ENCODE measurements at places on chromosomes 3 and 15. TPM values are rescaled to one million over a fixed set of nuclear protein-coding genes. Genes with fewer than 3 reads are reported as not detected.

ANKRD63 gene
- total RNA-seq: 0.46 TPM

C3orf22 gene
- total RNA-seq: not detected

FANCD2OS gene
- total RNA-seq: not detected

ARPP21 gene
- 0.08 TPM for total RNA-seq

CIB1 gene
- 211 TPM for total RNA-seq

CCDC9B gene
- 19.3 TPM for total RNA-seq

RUBCN gene
- 9.0 TPM for total RNA-seq

BSN gene
- 0.14 TPM for total RNA-seq

GHSR gene
- total RNA-seq: not detected

DHFR2 gene
- total RNA-seq: 4.2 TPM

NAA80 gene
- 6.9 TPM for total RNA-seq

PODXL2 gene
- total RNA-seq: 9.7 TPM

TIMP4 gene
- 13.6 TPM for total RNA-seq

THPO gene
- total RNA-seq: not detected

CLDN18 gene
- not detected for total RNA-seq

RPL15 gene
- 3,081 TPM for total RNA-seq

TM6SF1 gene
- 0.07 TPM for total RNA-seq

P3H2 gene
- total RNA-seq: 34.5 TPM

CSPG5 gene
- total RNA-seq: 0.84 TPM

AADACL2 gene
- total RNA-seq: not detected

GUCA1C gene
- not detected for total RNA-seq

All from A549 treated with Hydrocortisone at 1 μM for 4 hours (cell line).